T-helper 9 cell (primary cell): ENCODE measurements at places on chromosomes 11 and 22.

GRCh38 chr11:46590740-46591605 is 2.9 kb downstream of the AMBRA1 start:
- no peak for DNase-seq

GRCh38 chr22:24965822-24966626 is 13.5 kb downstream of the KIAA1671 start:
- no peak for DNase-seq

DNA sequence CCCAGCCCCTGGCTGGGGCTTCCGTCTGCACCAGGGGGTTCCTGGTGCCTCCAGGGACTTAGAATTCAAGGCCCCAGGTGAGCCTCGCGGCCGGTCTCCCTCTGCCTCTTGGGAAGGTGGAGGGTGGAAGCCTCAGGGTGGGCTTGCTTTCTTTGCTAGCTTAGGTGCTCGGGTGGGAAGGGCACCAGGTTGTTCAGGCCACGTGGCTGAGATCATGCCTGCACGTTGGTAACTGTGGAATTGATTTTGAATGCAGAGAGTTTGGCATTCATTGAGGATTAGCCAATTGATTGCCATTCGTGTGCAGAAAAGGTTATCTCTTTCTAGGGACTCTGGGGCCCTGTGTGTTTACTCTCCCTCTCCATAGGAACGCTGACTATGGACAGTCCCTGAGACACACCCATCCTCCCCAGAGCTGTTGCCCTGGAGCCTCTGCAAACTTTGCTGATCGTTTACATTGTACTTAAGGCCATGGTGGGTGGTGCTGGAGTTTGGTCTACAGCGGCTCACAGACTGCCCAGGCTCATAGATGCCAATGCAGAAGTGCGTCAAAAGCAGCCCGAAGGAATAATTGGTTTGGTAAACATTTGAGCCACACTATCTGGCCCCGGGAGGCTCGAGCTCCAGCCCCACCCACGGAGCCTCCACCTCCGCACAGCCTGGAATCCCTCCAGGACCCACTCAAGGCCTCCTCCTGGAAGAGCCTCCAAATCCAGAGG is 1457.7 kb downstream of the BRD1 start:
- DNase-seq = no peak

DNA sequence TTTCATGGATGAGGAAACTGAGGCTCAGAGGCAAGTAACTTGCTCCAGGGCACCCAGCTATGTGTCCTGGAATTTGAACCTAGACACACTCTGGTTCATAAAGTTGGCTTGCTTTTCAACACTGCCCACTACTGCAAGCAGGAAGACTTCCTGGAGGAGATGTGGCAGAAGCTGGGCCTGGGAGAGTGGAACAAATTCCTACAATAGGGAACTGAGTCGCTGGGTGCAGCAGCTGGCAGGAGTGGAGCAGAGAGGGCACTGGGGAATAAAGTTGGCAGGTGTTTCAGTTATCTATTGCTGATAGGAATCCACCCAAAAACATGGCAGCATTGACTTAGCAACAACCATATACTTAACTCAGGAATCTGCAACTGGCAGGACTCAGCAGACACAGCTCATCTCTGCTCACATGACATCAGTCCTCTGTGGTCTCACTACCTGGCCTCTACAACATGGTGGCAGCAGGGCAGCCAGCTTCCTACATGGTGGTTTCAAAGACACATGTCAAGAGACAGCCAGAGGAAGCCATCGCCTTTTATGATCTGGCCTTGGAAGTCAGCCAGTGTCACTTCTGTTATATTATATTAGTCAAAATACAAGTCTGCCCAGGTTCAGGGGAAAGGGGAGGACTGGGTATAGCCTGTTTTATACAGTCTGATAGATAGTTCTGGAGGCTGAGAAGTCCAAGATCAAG is 10.6 kb upstream of the CARD10 start:
- no peak for DNase-seq

DNA sequence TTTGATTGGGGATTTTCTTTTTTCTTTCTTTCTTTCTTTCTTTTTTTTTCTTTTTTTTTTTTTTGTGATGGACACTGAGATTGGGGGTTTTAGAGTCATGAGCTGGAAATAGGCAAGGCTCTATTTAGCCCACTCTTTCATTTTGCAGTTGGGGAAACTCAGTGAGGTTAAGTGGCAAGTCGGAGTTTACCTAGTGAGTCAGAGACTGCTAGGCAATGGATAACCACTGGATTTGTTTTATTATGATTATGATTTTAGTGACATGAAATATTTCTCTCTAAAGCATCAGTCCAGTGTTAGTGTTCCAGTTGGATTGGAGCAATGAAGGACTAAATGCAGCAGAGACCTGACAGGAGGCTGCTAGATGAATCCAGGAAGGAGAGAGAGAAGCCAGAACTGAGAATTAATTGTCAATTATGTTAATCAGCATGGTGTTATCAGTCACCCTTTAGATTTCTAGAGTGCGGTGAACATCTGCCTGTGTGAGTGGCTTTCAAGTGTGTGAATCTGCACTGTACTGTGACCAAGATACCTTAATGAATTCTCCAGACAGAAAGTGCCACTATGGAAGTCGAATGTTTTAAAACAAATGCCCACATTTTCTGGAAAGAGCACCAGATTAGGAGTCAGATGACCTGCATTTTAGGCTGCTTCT is 10.9 kb downstream of the BMAL1 start:
- DNase-seq = no peak

GRCh38 chr11:27452147-27452546 is 20.4 kb downstream of the LGR4 start:
- no peak for DNase-seq

GRCh38 chr11:64516226-64516625 is 74.8 kb upstream of the SLC22A12 start:
- no peak for DNase-seq

DNA sequence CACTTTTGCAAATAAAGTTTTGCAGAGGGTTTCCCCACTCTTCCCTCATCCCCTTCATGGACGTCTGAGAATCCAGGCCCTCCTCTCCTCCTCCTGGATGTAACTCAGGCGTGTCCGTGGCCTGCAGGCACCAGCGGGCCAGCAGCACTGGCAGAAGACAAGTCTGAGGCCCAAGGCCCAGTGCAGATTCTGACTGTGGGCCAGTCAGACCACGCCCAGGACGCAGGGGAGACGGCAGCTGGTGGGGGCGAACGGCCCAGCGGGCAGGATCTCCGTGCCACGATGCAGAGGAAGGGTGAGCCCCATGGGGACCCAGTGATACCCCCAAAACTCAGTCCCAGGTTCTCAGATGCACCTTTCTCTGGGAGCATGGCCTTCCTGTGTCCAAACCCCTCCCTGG is 14.4 kb downstream of the TUB start:
- no peak for DNase-seq

- DNase-seq = no peak
Measured at GRCh38 chr11:36009473-36009872, 65.6 kb downstream of the LDLRAD3 start.

GRCh38 chr11:66322732-66323427 is 6.0 kb upstream of the CD248 start:
- DNase-seq = no peak

GRCh38 chr22:21567456-21568346 is at the start of gene UBE2L3:
Gene UBE2L3 (plus strand): TSS chr22:21567714. CDS start chr22:21567745, 31 bp downstream.
- peak; percentile 75 for DNase-seq

GRCh38 chr11:92545906-92546471 is 321.4 kb downstream of the FAT3 start:
- DNase-seq = no peak

DNA sequence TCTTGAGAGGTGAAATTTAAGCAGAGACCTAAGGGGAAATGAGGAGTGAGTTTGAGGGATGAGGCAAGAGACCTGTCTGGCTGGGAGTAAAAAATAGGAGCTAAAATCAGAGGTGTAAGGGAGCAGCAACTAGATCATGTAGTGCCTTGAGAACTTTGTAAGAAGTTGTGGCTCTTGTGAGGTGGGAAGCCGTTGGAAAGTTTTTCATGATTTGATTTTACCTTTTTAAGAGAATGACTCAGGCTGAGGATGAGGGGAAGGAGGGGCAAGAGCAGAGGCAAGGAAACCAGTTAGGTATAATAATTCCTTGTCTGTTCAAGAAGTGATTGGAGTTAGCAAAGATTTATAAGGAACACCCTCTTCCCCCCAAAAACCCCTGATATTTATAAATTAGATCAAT is 25.8 kb downstream of the QSER1 start:
- no peak for DNase-seq

DNA sequence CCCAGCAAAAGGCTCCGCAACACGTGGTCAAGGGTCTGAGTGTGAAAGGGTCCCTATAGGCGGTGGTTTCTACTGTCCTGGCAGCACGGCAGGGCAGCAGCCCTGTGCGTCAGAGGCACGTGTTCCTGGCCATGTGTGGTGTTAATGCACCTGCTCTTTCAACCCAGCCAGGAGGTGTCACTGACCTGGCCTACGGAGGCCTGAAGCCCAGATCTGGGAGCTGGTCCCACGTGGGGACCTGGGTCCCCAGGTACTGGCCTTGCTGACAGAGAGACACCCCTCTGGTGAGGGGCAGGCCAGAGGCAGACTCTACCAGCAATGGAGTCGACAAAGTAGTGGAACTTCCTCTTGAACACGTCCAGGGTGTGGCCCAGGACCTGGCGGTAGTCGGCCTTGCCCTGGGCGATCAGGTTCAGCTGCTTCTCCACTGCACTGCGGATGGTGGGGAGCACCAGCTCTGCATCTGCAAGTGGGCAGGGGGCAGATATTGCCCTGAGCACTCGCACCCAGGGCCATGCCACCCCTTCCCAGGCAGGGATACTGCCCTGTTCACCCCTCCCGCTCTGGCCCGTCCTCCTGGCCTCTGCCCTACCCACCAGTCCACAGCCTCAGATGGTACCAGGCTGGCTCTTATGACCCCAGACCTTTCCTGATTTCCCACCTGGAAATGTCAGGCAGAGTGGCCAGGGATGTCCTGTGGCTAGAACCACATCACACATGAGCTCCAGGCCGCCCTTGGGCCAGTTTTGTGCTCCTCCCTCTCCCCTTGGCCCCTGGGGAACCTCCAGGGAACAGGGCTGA is 6.8 kb upstream of the PPM1F start:
- DNase-seq = no peak

- DNase-seq = no peak
Measured at GRCh38 chr22:25751174-25751581, 9.2 kb downstream of the MYO18B start.

GRCh38 chr11:17391493-17392355 is 3.3 kb upstream of the KCNJ11 start:
- no peak for DNase-seq

DNA sequence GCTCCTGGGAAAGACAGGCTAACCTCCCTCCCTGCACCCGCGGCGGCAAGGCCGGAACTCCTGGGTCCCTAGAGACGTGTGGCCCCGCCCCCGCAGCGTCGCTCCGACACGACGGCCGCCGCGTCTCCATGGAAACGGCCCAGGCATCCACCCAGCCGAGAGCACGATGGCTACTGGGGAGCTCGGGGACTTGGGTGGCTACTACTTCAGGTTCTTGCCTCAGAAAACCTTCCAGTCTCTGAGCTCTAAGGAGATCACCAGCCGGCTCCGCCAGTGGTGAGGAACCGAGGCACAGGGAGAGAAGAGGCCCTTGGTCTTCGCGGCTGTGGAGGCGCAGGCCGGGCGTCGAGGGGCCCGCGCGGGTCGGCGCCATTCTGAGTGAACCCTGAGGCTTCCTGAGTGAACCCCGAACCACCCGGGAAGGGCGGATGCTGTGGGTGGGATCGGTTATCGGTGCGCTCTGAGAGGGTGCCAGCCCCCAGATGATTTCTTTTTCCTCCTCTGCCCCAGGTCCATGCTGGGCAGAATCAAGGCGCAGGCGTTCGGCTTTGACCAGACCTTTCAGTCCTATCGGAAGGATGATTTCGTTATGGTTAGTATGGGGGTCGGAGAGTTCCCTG is at the start of gene CFAP300:
TSS of gene CFAP300 (plus strand) at position 133 of the 620 bp plus-strand sequence. CDS start at position 167, 34 bp downstream.
- peak; percentile 6 for DNase-seq

- no peak for DNase-seq
Measured at GRCh38 chr11:78061921-78062311, 1.7 kb upstream of the THRSP start.

GRCh38 chr11:116107229-116107628 is 603.0 kb upstream of the CADM1 start:
- DNase-seq = no peak

- DNase-seq = no peak
Measured at GRCh38 chr22:46091277-46091977, 58.9 kb upstream of the PPARA start.

DNA sequence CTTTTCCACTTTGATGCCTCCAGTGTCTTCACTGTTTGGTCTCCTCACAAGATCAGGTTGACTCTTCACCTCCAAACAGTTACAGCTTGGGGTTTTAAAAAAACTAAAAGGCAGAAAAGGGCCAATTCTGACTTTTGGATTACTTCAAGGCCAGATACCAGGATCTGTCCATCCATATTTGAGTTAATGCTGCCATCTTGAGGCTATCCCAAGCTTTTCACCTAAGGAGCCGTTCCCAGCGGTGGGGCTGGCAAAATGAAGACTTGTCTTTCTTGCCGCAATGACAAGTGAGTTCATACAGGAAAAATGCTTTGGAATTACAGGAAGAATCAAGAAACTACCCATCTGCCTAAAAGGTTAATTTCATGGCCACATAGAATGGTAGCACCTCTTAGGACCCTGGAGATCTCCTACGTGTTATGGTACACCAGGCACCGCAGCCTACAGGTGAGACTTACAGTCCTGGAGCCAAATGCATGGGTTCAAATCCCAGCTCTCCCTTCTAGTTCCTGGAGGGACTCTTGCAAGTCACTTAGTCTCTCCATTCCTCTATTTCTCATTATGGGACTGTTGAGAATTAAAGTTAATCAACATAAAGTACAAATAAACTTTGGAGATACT is 6.0 kb upstream of the OR5B21 start:
- DNase-seq = no peak

DNA sequence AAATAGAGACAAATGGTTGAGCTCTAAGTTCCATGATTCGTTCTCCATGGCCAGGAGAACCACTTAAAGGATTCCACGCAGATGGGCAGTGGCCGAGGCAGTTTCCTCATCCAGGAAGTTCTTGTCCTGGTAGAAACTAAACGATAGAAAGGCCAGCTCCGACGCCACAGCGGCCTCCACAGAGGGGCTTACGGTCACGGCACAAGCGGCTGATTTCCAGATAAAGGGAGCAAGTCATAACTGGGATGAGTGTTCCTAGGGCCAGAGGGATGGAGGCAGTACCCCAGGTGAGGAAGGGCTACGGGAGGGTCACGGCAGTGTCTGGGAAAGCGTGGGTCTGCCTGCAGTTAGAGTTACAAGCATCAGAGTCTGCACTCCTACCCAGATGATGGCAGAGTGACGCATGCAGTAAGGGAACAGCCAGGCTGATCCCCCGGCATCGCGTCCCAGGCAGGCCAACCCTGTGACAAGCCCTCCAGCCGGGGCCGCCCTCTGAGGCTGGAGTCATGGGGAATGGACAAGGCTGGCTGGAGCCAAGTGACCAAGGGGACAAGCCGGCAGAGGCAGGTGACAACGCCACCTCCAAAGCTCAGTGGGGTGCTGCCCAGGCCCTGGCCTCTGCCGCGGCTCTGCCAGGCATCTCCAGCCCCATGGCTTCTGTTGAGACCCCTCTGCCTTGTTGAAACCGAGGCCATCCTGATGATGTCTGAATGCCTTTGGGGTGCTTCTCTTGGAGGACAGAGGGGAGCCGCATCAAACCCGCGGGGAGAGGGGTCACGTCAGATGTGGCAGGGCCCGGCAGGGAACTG is 475.1 kb downstream of the BRD1 start:
- DNase-seq = no peak
